ENCODE measurements at places on chromosomes 2 and 18.
A peak's percentile ranks its signal among the peaks of the same experiment; 100 is the strongest.

- DNase-seq: peak; percentile 93
These were observed 29.3 kb downstream of the MRPL33 start for GRCh38 chr2:27800856-27801255.

DNA sequence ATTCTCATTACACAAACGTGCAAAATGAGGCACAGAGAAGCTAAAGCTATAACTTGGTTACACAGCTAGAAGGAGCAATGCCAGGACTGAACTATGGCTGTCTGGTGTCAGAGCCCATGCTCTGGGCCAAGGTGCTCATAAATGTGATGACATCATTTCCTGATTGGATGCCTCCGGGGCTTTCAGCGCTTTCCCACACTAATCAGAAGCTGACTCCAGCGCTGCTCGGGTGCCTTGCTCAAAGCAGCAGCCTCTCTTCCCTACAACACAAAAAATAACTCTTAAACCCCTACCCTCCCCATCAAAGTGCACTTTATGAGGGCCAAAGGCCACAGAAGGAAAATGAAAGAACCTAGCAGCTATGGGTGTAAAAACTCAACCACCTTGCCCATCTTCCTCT, 90.7 kb downstream of the STK39 start:
- DNase-seq: no peak

GRCh38 chr2:110211938-110212858, at the start of gene MTLN:
Gene MTLN, minus strand, starts transcription at chr2:110212547. Its CDS starts 22 bp downstream, at chr2:110212525.
- DNase-seq: peak; percentile 71

DNA sequence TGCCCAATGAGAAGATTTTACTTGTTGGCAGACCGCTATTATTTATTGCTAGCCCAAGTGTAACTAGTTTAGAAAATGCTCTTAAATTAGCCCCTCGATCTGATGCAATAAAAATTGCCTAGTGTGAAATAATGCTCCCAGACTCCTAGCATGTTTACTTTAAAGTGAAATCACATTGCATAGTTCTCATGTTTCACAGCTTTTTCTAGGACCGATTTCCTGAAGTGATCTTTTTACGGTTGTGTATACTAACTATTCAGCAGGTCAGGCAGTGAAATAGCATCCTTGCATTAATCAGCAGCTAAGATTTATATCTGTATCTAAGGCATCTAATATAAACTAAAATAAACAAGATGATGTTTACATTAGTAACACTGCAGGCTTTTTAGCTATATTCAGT, 52.4 kb downstream of the PMS1 start:
- no peak for DNase-seq

GRCh38 chr2:177275040-177275742, 10.7 kb upstream of the NFE2L2 start:
- DNase-seq: no peak

- DNase-seq: no peak
These were observed 13.7 kb downstream of the SESTD1 start for GRCh38 chr2:179250848-179251504.

DNA sequence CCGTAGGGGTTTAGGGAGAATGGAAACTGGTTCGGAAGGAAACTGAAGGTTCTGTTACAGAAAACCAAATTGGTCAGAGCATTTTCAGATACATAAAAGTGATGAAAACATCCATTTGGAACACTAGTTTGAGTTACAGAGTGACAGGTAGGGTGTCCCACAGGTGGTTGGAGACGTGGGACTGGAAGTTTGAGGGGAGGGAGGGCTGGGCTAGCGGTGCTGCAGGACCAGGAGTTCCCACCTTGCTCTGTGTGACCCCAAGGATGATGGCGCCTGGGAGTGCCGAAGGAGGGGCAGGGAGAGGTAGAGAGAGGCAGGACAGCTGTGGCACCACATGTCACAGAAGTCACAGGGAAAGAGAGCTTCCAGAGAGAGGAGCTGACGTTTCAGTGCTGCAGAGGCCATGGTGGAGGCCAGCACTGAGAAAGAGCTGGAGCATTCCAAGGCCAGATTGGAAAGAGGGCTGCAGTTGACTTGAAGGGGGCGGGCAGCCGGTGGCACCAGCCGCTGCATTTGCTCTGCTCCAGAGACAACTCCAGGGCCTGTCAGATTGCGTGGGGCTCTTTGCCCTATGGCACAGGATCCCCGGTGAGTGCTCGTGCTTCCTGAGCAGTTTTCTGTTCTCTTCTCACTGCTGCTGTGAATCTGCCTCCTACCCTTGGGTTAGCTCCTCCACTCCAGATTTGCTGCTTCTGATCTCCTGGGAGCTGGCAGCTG, 56.2 kb upstream of the FOSL2 start:
- DNase-seq: no peak

- no peak for DNase-seq
These were observed 134.9 kb upstream of the NDUFV2 start for GRCh38 chr18:8967573-8967972.

- DNase-seq: no peak
These were observed 176.2 kb downstream of the LDLRAD4 start for GRCh38 chr18:13394801-13395200.

DNA sequence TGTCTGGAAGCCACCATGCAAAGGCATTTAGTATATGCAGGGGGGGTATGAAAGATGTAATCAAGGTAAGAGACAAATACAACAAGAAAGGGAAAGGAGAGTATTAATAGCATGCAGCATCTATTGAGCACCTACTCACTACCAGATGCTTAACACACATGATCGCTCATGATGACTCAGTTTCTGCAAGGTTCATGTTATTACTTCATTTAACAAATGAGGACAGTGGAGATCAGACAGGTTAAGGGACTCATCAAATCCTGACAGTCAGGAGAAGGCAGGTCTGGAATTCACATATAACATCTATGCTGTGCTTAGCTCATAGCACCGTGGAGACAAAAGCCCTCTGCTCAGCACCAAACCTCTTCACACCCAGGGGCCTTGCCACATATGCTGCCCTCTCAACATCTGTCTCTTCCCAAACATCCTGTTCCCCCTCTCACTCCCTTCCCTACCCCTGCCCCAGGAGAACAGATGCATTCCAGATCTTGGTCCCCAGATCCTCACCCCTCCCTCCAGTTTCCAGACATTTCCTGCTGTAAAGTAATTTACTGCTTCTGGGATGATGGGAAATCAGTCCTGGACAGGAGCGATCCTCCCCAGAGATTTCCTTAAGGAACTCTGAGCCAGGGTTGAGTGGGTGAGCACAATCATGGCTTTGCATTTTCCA, 155.3 kb downstream of the ANTXR1 start:
- DNase-seq: no peak

GRCh38 chr18:56696966-56697365, 45.8 kb downstream of the WDR7 start:
- DNase-seq: no peak

DNA sequence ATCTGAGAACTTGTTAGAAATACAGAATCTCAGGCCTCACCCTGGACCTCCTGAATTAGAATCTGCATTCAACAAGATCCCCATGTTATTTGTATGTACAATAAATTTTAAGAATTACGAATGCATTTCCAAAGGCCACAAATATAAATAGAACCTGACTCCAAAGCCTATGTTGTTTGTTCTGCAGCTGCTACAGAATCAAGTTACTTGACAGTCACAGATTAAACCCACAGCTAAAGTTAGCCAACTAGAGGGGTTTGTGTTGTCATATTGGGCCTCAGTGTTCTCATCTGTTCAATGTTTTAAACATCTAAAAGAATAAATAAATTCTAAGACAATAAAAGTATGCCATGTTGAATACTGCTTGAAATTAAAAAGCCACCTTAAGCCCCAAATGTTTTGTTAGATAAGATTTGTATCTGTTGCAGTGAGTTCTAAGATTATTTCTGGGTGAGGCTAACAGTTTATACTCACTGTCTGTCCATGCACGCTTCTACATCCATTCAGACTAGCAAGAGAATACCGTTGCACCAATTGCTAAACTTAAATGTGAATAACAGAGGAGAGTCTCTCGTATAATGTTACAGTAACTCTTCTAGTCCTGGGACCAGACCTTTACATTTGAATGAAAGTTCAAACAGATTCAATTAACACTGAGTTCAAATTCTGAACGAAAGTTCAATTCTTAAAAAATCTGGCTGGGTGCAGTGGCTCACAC, 200.4 kb downstream of the MEMO1 start:
- no peak for DNase-seq
